Activated CD4-positive, alpha-beta T cell treated with anti-CD3 and anti-CD28 coated beads, Interleukin-2, amount 10 ng/mL, durations not matched to agents 7 days and 5 days (primary cell): ENCODE measurements at places on chromosomes 5 and 9.

- peak; percentile 10 for DNase-seq
These were observed 61.6 kb downstream of the SETX start for GRCh38 chr9:132293145-132293721.

DNA sequence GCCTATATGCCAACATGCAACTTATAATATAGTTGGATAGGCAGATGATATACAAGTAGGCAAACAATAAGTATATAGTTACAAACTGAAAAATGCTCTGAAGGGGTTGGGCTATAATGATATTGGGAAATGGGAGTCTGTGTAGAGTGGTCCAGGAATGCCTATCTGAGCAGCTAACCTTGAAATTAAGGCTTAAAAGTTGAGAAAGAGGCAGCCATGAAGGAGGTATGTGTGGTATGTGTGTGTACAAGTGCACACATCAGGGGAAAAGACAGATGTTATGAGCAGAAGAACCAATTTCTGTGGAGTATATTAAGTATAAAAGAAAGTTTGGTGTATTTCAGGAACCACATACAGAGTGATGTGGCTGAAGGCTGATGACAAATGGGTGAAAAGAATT lies 154.9 kb upstream of the PAPPA start:
- no peak for DNase-seq

GRCh38 chr5:150143350-150144245 lies 12.0 kb downstream of the PDGFRB start:
- no peak for DNase-seq

DNA sequence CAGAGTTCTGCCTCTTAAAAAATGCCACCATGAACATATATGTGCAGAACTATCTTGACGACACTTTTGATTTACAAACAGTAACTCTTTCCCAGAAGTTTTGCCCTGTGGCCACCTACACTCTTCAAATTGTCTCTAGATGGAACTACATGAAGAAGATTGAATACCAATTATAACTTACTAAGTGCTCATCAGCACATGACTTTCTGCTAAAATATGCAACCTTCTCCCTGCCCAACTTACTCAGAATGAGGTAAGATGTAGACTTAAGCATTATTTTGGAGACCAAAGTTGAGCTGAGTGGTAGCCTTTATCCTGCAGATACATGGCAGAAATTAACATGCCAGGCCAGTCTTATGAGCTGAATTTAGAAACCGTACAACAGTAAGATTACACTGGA lies 105.4 kb downstream of the SEMA5A start:
- DNase-seq, result no peak

GRCh38 chr5:167634432-167634831 lies 657.0 kb upstream of the WWC1 start:
- DNase-seq, result no peak

DNA sequence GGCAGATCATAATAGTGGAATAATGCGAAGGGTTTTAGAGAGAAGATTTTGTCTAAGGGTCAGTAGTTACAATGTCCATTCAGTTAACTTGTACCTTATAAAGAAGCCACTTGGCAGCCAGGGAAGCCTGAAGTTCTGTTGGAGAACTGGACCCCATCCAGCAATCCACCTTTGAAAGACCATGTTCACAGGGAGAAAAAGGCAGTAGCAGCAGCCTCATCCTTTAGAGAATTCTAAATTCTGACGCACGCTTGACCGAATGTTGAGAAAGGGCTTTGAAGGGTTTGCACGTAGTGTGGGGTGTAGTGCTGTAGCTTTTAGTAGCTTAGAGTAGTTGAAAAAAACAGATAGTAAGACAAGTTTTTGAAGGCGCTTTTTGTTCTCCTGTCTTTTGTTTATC lies 42.8 kb downstream of the MCCC2 start:
- DNase-seq, result no peak

DNA sequence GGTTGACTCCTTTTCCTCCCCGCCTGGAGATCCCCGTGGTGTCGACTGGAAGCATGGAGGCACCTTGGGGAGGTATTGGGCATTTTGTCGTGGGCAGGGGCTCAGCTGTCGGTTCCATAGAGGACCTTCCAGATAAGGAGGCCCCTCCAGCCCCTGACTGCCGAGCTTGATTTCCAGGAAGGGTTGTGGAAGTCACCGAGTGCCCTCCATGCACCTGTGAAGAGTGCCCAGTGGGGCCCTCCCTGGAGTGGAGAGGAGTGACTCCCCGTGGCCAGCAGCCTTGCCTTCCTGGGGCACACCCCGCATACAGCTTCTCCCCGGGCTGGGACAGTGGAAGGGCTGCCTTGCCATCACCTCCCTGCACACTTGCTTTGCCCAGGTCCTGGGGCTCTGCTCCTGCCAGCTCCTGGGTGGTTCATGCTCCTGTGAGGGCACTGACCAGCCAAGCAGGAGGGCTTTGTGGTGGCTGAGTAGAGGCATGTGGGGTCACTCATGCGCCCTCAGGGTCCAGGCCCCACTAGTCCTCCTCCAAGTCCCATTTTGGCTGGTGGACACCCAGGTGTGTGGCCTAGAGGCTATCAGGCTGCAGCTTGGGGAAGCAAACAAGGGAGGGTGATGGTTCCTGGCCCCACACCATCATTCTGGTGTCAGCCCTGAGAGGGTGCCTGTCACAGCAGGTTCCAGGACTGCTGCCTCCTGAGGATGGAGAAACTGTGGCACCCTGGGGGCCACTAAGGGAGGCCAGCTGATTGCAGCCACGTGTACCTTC lies 133.0 kb downstream of the WNK2 start:
- DNase-seq, result no peak

- DNase-seq, result no peak
These were observed 22.6 kb upstream of the ASPN start for GRCh38 chr9:92504881-92505280.

DNA sequence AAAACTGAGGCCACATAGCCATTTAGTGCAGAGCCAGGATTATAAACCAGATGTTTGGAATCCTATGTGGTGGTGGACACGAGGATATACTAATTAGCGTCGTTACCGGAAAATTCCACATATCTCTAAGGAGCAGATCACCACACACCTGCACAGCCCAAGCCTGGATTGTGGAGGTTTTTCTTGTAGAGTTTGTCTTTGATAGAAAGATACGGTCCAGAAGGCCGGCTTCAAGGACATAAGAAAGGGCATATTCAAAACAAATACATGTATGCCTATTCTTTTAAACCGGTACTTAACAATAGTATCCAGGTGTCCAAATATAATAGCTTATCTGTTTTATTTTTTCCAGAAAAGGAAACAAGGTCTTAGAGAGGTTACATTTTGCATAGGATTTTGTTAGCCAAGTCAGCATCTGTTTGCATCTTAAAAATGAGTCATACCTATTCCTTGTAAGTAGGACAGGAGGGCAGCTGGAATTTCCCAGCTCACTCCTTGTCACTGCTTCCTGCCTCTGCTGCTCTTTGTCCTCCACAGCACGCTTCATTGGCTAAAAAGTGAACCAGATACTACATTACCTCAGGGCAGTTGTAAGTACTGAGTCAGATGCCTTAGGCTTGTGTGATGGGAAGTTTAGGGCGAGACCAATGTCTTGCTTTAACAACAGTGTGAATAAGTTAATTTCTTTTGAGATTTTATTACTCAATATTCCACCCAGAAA lies 3.6 kb downstream of the TMC1 start:
- no peak for DNase-seq

DNA sequence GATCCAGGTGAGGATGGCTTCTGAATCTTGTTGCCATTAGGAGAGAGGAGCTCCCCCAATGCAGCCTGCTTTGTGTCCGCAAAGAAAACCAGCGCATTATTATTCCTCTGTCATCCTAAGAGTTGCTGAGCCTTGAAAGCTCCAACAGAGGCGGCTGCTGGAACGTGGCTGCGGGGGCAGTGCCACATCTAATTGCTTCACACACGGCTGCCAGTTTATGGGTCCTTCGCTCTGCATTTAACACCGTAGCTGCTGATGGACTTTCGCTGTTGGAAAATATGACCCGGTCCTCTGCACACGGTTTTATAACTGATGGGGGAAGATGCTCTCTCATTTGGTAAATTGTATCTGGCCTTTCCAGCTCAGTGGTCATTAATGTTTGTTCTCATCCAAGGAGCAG lies 38.0 kb downstream of the ZNF622 start:
- no peak for DNase-seq

- no peak for DNase-seq
These were observed 273.7 kb downstream of the SYK start for GRCh38 chr9:91075279-91075678.

- DNase-seq, result no peak
These were observed 439.5 kb upstream of the CD180 start for GRCh38 chr5:67636091-67636490.

GRCh38 chr5:61817472-61818326 lies 485.6 kb downstream of the ZSWIM6 start:
- no peak for DNase-seq

- no peak for DNase-seq
These were observed 24.4 kb upstream of the ELL2 start for GRCh38 chr5:95986001-95986400.

DNA sequence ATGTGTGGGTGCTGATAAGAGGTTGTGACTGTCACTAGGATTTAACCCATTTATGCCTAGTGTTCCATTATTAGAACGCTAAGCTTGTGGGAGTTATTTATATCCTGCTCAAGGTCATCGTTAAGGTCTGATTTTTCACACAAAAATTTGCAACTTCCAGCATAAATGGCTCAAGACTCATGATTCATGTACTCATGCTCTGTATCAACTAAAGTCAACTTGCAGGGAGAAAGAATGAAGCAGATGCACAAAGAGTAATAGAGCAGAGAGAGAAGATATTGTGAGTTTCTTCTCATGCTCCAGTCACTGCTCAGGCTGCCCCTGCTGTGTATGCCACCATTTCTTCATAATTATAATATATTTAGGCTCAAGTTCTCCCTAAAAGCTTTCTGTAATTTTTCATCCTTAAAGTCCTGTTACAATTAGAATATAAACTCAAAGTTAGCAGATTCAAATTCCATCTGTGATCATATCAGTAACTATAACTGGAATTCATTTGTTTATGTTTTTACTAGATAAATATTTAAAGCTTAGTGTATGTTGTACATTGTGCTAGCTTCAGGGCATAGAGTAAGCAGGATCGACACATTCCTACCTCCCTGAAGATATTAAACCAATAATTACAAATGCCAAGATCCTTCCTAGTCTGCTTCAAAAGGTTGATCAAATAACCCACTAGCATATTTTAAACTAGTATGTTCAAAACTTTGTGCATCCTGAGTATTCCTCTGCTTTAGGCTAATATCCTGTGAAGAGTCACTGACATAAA lies 136.7 kb downstream of the NUDT12 start:
- no peak for DNase-seq

GRCh38 chr5:74290634-74291241 lies 349.8 kb downstream of the ENC1 start:
- no peak for DNase-seq

- DNase-seq, result no peak
These were observed 547.3 kb upstream of the ZNF608 start for GRCh38 chr5:125293726-125294125.

DNA sequence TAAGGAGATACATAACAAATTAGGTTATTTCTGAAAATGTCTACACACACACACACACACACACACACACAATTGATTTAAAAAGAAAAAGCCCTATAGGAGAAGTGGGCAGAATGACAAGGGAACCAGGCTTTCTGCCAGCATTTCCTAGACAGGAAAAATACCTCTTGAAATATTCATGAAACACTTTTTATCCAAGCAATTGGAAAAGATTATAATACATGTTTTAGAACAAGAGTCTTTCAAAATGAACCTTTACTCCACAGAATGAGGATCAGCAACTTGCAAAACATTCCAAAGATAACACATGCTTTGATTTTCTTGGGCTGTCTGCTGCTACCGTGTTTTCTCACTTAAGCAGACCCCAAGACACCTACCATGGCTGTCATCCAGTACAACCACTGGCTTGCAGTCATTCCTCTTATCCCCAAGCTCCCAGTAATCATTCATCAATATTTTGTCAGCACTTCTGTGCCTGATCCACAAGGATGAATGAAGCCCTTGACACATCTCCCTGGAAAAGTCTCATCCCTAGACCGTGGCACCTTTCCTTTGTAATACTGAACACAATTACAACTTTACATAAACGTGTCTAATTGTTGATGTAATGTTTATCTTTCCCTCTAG lies 717.1 kb upstream of the ZNF608 start:
- DNase-seq, result no peak

GRCh38 chr9:134364391-134365114 lies 38.3 kb downstream of the RXRA start:
- DNase-seq, result no peak

- DNase-seq, result no peak
These were observed 85.8 kb upstream of the TAS2R1 start for GRCh38 chr5:9715891-9716335.

GRCh38 chr9:133400292-133400691 lies 17.5 kb downstream of the REXO4 start:
- no peak for DNase-seq
